Large intestine (tissue), 12 donors: ENCODE measurements at places on chromosomes 3 and 15. TPM values are rescaled to one million over a fixed set of nuclear protein-coding genes. Genes with fewer than 3 reads are reported as not detected.

DNA sequence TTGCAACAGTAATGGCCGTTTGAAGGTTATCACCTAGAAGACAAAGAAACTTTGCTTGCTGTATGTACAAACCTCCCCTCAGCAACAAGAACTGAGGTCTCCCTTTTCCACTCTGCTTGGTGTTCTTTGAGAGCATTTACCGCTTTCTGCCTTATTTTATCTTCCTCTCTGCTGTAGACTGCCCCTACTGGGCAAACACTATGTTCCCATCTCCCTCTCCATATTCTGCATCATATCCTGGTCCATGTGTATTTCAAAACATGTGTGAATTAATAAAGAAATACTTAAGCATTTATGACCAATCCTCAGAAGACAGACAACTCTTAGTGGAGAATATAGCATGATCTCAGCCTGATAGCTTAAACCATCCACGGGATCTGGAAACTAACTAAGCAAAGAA lies 64.4 kb downstream of the ATP13A5 start:
- no peaks in the 10 kb centered on the region for H3K36me3 ChIP-seq
- no peak for DNase-seq
- H3K27ac ChIP-seq: no peak overlapping the region
- no peaks in the 10 kb centered on the region for H3K27me3 ChIP-seq
- H3K4me3 ChIP-seq: no peak overlapping the region

GRCh38 chr15:33860754-33861153 lies 107.5 kb upstream of the CHRM5 start:
- no peak for DNase-seq
- no peak overlapping the region for H3K27ac ChIP-seq
- no peaks in the 10 kb centered on the region for H3K4me1 ChIP-seq

ISL2 gene
- 2.6 TPM for polyA plus RNA-seq

- DNase-seq: no peak
- H3K27ac ChIP-seq: no peak overlapping the region
- H3K4me3 ChIP-seq: no peak overlapping the region
- H3K27me3 ChIP-seq: peaks cover 3% of the 10 kb centered on the region
These were observed 4.6 kb downstream of the PPM1M start for GRCh38 chr3:52250122-52250521.

MYRIP gene
- polyA plus RNA-seq: 3.1 TPM

DNA sequence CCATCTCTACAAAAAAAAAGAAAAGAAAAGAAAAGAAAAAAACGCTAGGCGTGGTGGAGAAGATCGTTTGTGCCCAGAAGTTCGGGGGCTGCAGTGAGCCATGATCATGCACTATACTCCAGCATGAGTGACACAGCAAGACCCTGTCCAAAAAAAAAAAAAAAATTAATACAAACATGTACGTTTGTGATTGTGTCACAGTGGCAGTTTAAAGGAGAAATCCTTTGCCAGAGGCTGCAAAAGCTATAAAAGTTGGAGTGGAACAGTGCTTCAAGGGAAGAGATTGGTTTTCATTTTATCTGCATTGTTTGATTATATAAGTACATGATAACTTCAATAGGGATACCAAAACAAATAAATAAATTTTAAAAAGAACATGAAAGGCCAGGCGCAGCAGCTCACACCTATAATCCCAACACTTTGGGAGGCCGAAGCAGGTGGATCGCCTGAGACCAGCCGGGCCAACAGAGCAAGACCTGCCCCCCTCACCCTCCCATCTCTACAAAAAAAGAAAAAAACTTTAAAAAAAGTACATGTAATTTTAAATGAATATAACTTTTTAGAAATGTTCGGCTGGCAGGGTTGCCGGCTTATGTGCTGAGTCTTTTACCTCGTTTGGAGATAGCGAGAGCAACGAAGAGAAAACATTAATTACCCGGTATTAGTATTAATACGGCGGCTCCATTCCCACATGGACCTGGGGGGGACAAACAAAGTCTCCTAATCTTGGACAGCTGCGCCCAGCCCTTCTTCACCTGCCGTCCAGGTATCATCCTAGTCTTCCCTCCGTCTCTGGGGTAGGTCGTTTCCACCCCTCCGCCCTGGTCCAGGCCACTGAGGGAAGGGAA lies 573 bp upstream of the DIS3L start:
- H3K4me1 ChIP-seq: peaks cover 11% of the 10 kb centered on the region
- H3K4me3 ChIP-seq: peak overlapping the region; percentile 69
- H3K36me3 ChIP-seq: peaks cover 2% of the 10 kb centered on the region
- H3K27me3 ChIP-seq: no peaks in the 10 kb centered on the region
- DNase-seq: peak; percentile 13

ISLR2 gene
- 4.9 TPM for polyA plus RNA-seq

DNA sequence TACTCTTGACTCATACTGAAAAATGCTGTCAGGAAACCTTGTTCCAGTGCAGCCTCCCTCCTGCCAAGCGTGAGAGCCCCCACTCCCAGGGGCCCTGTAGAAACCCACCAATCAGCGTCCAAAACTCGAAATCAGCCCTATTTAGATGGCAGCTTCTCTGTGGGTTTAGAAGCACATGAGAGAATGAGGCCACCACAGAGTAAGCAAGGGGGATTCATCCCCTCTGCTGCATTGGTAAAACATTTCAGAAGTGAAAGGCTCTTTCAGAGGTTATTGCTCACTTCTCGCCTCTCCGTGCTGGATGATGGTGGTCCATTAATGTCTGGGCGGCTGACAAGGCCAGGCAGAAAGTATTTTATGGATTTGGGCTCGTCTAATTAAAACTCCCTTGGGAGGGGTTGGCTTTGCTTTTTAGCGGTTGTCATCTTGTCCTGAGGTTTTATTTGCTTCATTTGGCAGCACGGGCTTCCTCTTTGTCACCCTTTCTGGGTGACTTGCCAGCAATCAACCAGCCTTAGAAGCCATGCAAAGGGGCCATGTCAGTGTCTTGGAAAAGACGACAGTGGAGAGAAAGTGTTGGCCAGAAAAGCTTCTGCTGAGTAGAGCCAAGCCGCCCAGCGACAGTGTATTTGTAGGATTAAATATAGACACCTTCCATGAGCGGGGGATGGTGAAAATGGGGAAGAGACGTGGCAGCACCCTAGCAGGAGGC lies 145.5 kb downstream of the ATP10A start:
- H3K36me3 ChIP-seq: no peaks in the 10 kb centered on the region
- H3K27me3 ChIP-seq: no peaks in the 10 kb centered on the region
- H3K27ac ChIP-seq: no peak overlapping the region
- H3K4me1 ChIP-seq: no peaks in the 10 kb centered on the region
- DNase-seq: no peak
- no peak overlapping the region for H3K4me3 ChIP-seq

MAN2A2 gene
- polyA plus RNA-seq: 44.0 TPM
